Natural killer cell treated with Interleukin-12 subunit alpha and Interleukin-12 subunit beta and Interleukin-15 and Interleukin-18, amount 100 ng/mL, for 72 hours (primary cell): ENCODE measurements at places on chromosomes 1 and 21.

- DNase-seq = no peak
Observed at GRCh38 chr1:147634645-147635044, 35.7 kb downstream of the ACP6 start.

- no peak for DNase-seq
Observed at GRCh38 chr1:26079960-26080814, 12.8 kb upstream of the TRIM63 start.

DNA sequence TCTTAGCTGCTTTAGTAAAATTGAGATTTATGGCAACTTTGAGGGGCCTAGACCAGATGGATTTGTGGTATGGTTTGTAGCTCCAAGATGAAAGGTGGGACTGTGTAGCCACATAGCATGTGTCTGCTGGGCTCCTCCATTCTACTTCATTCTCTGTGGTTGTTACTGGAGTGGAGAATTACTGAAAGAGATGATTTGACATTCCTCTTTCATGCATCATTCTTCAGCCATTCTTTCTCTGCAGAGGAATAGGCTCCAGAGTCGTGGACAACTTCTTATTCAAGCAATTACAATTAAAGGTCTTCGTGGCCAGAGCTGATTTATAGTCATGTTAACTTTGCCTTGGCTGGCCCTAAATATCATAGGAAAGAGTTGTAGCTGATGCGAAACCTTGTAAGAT is 328.9 kb downstream of the PAPPA2 start:
- DNase-seq = no peak

GRCh38 chr1:225998560-225999226 is 450 bp downstream of the SDE2 start:
- DNase-seq = no peak

DNA sequence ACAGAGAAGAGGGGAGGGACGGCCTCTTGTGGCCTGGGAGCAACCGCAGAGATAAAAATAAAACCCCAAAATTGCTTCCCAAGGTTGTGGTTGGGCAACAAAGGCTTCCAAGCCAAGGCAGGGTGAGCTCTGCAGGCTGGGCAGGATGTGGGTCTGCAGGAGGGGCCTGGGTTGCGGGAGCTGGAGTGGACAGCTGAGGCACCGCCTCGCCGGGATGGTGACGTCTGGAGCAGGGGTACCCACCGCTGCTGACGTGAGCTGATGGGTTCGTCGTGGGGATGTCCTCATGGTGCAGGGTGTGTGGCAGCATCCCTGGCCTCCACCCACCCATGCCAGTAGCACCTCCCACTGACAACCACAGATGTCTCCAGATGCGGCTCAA is 3.7 kb downstream of the AURKAIP1 start:
- no peak for DNase-seq

GRCh38 chr1:76274302-76274701 is 199.8 kb downstream of the ST6GALNAC3 start:
- DNase-seq = no peak

- no peak for DNase-seq
Observed at GRCh38 chr1:39087435-39087834, 61.3 kb downstream of the NDUFS5 start.

DNA sequence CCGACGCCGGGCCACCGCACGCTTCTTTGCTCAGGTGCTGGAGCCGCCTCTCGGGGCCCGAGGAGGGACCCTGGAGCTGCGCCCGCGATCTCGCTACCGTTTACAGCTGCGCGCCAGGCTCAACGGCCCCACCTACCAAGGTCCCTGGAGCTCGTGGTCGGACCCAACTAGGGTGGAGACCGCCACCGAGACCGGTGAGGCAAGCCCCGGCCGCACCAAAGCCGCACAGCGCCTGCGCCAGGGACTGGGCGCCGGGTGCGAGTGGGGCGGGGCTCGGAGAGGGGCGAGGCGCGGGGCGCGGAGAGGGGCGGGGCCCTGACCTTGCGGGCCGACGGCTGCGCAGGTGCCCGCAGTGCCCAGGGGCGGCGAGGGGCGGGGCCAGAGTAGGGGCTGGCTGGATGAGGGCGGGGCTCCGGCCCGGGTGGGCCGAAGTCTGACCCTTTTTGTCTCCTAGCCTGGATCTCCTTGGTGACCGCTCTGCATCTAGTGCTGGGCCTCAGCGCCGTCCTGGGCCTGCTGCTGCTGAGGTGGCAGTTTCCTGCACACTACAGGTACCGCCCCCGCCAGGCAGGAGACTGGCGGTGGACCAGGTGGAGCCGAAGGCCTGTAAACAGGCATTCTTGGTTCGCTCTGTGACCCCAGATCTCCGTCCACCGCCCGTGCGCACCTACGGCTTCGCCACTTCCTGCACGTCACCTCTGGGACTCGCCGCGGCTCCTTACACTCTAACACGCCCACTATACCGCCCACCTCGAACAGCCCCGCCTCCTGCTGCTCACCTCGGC is 9.8 kb upstream of the CDC20 start:
- DNase-seq = peak; percentile 82

- DNase-seq = no peak
Observed at GRCh38 chr1:29638281-29638680, 402.0 kb downstream of the PTPRU start.

DNA sequence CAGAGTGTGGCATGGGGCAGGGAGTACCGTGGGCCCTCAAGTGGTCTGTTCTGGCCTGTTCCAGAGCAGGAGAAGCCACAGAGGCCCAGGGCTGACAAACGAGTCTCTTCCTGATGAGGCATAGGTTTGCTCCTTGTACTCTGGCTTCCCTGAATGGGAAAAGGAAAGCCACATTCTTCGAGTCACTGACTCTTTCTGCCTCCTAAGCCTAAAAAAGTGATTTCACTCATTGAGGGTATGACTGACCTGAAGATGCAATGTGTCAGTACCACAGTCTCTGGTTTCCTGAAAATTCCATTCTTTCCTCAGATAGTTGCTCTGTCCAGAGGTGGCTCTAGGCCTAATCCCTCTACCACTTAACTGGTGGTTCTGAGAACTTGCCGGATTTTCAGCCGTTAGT is 92.3 kb downstream of the KCNN3 start:
- DNase-seq = no peak

GRCh38 chr1:67832737-67833601 is at the start of gene GNG12:
TSS of gene GNG12 (minus strand) at chr1:67833467. CDS start at chr1:67707686, 125,781 bp downstream.
- DNase-seq = peak; percentile 62

GRCh38 chr1:66546047-66546810 is 12.3 kb downstream of the SGIP1 start:
- no peak for DNase-seq

GRCh38 chr1:28078680-28079626 is 9.5 kb downstream of the EYA3 start:
- DNase-seq = no peak

DNA sequence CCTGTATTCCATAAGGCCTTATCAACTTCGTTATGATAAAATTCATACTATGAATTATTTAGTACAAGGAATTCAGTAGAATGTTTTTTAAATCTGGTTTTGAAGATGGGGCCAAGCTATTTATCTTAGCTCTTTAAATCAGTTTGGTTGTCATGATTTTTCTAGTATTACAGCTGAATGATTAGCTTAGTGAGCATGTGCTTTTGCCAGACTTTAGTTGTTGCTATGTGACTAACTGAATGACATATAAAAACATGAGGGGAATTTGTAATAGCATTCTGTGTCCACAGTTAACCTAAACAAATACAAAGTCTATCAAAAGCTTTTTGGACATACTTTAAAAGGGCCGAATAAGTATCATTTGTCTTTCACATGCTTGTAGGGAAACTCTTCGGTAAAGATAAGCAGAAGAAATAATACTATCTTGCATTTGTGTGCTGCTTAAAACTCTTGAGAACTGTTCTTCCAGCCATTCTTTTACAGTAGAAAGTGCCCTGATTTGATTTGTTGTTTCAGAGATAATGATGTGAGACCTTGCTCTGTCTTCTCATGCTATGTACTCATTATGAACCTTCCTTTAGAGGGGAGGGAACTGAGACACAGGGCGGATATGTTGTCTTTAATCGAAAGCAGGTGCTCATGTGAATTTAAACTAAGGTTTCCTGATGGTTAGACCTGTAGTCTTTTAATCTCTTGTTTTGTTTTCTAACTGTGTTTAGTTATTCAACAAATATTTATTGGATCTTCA is 18.8 kb downstream of the NEK7 start:
- DNase-seq = no peak

- DNase-seq = no peak
Observed at GRCh38 chr1:53500204-53501064, 41.2 kb downstream of the DMRTB1 start.

GRCh38 chr21:18369115-18369514 is 34.5 kb downstream of the TMPRSS15 start:
- no peak for DNase-seq

- DNase-seq = no peak
Observed at GRCh38 chr1:161196521-161197451, 2.1 kb downstream of the ADAMTS4 start.

GRCh38 chr21:22044431-22044830 is 1046.2 kb downstream of the NCAM2 start:
- DNase-seq = no peak

DNA sequence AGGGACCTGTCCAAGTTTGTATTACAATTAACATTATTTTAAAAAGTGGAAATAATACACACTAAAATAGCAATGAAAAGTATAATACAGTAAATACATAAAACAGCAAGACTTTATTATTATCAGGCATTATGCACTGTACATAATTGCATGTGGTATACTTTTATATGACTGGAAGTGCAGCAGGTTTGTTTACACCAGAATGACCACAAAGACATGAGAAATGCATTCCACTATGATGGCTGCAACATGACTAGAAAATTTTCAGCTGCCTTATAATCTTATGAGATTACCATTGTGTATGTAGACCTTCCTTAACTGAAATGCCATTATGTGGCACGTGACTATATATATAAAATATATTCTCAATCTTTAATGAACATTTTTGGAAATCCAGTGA is 1699.6 kb downstream of the KCNT2 start:
- DNase-seq = no peak

- no peak for DNase-seq
Observed at GRCh38 chr1:115545096-115545720, 96.6 kb upstream of the VANGL1 start.

GRCh38 chr1:30191154-30191702 is 532.2 kb downstream of the MATN1 start:
- peak; percentile 79 for DNase-seq

DNA sequence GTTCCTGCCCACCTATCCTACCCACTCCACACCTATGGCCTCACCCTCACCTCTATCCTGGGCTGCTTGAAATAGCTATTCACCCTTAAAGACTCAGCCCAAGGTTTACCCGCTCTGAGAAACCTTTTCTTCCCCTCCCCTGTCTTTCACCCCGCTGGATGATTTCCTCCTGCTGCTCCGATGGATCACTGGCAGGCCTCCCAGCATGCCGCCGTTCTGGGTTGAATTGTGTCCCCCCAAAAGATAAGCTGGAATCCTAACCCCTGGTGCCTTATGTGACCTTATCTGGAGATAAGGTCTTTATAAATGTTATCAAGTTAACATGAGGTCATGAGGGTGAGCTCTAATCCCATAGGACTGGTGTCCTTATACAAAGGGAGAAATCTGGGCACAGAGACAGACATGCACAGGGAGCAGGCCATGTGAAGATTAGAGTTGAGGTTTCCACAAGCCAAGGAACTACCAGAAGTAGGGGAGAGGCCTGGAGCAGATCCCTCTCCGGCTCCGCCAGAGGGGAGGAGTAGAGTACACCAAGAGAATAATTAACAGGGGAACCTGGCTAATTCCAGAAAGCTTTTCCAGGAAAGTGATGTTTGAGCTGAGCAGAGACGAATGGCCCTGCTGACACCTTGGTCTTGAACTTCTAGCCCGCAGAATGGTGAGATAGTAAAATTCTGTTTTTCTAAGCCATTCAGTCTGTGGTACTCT is 110.0 kb upstream of the SERBP1 start:
- no peak for DNase-seq

DNA sequence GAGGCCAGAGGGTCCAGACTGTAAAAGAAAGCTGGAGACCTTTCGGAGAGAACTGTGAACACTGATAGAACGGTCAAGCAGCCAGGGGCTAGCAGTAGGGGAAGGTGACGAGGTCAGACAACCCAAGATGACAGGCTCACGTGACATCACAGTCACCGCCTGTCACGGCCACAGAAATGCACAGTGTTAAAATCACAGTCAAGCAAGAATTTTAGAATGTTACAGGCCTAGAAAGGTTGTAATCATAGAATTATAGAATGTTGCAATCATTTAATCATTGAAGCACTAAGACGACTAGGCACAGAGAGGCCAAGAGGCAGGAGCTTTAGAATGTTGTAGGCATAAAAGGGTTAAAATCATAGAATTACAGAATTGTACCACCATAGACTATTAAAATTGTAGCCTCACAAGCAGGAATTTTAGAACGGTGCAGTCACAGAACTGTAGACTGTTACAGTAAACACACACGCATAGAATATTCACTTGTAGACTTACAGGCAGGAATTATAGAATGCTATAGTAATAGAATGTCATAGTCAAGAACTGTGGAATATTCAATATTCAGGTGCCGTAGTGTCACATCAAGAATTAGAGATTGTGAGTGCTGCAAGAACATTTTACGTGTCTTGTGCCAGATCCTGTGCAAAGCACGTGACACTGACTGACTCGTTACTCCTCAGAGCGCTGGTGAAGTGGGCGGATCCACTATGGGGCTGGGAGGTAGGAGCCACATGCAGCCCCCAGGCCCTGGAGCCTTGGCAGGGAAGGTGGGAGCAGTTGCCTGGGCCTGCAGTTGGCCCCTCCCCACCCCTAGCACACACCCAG is 118.1 kb downstream of the EPHB2 start:
- no peak for DNase-seq

DNA sequence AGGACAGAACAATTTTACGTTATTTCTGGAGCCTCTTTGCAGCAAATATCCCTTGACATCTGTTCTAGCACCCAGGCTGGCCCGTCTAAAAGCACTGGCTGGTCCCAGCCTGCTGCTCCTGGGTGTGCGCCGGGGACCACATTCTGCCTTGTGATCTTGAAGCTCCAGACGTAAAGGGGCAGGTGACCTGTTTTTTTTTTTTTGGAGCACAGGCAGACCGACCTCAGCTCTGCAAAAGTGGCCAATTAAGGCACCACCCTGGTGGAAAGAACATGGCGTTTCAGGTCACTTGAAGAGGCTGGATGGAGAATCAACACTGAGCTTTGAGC is 13.8 kb upstream of the CAMTA1 start:
- DNase-seq = no peak

- no peak for DNase-seq
Observed at GRCh38 chr1:10681296-10682107, 114.9 kb downstream of the CASZ1 start.
